ENCODE measurements at places on chromosomes 3 and 15.
A peak's percentile ranks its signal among the peaks of the same experiment; 100 is the strongest.

DNA sequence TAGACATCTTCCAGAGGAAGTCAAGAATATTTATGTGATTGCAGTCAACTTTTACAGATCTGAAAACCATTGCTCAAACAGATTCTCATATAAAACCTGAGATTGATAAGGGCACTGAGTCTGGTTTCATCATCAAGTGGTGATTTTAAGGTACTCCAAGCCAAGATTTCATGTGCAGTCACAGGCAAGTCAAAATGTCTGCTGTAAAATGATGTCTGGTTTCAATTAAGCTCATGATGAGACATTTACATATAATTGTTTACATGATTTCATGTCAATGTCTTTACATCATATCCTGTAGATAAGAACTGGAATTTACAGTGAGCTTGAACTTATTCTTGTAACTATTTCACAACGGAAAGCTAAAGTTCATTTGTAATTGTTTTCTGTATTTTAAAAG lies 1215.5 kb downstream of the ROBO2 start:
- peak; percentile 84 for DNase-seq

DNA sequence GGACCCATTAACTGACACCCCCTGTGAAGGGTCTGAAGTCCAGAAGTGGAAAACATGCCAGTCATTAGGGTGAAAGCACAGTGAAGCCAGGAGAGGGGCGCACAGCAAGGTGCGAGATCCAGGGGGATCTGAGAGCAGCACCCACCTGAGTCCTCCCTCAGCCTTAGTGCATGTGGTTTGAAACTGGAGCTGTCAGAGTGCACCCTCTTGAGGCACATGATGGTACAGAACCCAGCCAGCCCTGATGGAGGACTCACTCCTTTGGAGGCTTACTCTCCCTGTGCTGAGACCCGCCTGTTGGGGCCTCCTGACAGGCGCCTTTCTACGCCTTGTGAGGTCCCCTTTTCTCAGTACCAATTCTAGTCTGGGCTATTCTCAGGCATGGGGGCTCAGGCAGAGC lies 77.8 kb downstream of the IL20RB start:
- DNase-seq = peak; percentile 22

GRCh38 chr15:89303986-89304385 lies 30.6 kb downstream of the POLG start:
- no peak for DNase-seq

DNA sequence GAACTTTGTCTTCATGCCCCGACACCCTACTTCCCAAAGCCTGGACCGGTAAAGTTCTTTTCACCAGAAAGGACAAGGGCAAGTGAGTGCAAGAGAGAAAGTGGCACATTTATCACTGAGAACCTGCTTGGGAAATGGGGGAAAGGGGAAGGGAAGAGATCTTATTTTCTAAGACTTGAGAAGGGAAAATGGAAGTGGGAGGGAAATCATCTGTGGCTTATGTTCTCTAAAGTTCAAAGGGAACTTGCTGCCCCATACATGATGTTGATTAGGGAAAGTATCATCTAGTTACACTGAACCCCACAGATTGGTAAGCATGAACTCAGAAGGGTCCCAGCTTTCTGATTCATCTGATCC lies 199.5 kb upstream of the LPP start:
- no peak for DNase-seq
